Motor neuron (in vitro differentiated cells): ENCODE measurements at places on chromosomes 12 and 14. TPM values are rescaled to one million over a fixed set of nuclear protein-coding genes. Genes with fewer than 3 reads are reported as not detected.

DNA sequence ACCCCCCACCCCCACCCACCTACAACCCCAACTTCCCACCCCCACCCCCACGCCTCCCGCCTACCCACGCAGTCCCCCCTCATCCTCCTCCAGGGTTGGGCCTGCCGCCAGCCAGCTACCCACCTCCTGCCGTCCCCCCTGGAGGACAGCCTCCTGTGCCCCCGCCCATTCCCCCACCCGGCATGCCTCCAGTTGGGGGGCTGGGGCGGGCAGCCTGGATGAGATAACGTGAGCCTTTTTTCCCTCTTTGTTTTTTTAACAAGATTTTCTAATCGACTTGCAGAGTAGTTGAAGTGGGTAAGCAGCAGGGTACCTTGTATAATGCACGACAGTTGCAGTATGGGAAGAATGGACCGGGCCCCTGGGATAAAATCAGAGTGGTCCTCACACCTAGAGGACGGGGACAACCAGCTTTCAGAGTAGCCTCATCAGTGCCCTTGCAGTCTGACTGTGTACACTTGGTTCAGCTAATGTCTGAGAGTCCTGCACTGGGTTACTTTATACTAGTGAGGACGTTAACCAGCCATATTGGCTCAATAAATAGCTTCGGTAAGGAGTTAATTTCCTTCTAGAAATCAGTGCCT lies 29.4 kb downstream of the CCNK start:
- ATAC-seq, result no peak

DNA sequence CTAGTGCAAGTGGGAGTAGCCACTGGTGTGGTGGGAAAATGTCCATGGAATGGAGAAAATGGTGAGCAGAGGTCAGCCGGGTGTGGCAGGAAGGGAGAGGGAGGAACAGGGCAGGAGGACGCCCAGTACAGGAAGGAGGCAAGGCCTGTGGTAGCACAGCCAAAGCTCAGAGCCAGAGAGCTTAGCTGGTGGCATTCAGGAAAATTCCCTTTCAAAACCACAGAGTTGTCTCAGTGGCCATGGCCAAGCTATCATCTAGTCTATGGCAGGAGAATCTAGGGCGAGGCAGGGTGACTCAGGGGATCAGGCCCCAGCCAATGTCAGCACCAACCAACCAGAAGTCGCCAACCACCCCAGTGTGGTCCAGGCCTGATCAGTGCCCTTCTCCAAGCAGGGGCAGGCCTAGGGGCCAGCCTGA lies 67.7 kb upstream of the DDX11 start:
- ATAC-seq, result peak; percentile 78

DNA sequence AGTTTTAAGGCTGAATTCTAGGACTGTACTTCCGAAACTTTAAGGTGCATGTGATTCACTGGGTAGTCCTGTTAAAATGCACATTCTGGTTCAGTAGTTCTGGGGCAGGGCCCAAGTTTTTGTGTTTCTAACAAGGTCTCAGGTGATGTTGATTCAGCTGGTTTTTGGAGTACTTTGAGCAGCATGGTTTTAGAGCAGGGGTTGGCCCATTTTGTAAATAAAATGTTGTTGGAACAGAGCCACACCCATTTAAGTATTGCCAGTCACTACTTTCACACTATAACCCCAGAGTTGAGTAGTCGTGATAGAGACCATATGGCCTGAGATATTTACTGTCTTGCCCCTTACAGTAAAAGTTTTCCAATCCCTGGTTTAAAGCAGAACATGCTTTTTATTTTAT lies 111.3 kb downstream of the SYNE2 start:
- no peak for ATAC-seq

DNA sequence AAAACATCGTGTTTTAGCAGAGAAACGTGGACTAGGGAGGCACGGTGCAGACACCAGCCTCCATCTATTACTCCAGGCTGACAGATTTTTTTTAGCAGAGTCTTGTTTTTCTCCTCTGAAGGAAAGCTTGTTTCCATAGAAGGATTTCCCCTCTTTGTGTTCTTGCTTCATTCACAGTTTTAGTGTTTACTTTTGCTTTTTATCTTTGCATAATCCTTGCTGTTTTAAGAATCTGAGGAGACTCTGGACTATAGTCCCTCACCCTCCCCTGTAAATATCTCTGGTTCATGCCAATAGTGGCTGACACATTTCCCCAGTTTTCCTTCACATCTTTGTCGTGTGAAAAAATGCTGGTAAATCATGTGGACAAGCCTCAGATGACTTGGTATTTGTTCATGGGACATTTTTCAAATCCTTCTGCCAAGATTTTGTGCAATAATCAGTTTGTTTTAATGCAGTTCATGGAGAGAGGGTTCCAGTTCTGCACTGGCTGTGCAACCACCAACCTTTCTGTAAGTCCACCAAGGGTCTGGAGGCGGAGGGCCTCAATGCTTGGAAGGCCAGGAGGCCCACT lies 39.9 kb upstream of the TMCC3 start:
- peak; percentile 60 for ATAC-seq

DNA sequence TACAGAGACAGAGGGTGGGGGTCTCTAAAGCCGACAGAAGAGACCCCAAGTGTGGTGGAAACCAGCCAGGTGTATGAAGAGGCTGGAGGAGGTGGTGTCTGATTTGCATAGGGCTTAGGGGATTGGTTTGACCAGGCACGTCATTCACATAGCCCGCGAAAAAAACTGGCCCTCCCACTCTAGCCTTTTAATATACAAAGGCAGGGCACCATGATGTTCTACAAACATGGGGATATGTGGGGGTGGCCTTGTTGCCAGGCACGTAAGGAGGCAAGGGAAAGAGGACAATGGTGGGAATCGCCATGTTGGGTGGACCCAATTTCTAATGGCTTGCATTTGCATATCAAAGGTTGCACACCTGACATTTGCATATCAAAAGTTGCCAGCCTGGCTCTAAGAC lies 13.2 kb downstream of the LALBA start:
- no peak for ATAC-seq

- no peak for ATAC-seq
Measured at GRCh38 chr14:61418746-61419145, 97.4 kb downstream of the PRKCH start.

- ATAC-seq, result no peak
Measured at GRCh38 chr12:12461923-12462315, 100.7 kb downstream of the DUSP16 start.

- no peak for ATAC-seq
Measured at GRCh38 chr12:1977588-1977987, 26.7 kb downstream of the DCP1B start.

The SELPLG gene
- total RNA-seq, result 0.55 and 0.83 TPM in 2 replicates

The UBR7 gene
- 17.0 and 18.5 TPM in 2 replicates for total RNA-seq

The ZNF10 gene
- total RNA-seq, result 25.5 and 26.8 TPM in 2 replicates

The GYS2 gene
- not detected in 2 replicates for total RNA-seq

The GON7 gene
- total RNA-seq, result 16.0 and 22.4 TPM in 2 replicates
